ENCODE measurements at places on chromosomes 2 and 18. TPM values are rescaled to one million over a fixed set of nuclear protein-coding genes. Genes with fewer than 3 reads are reported as not detected.

DNA sequence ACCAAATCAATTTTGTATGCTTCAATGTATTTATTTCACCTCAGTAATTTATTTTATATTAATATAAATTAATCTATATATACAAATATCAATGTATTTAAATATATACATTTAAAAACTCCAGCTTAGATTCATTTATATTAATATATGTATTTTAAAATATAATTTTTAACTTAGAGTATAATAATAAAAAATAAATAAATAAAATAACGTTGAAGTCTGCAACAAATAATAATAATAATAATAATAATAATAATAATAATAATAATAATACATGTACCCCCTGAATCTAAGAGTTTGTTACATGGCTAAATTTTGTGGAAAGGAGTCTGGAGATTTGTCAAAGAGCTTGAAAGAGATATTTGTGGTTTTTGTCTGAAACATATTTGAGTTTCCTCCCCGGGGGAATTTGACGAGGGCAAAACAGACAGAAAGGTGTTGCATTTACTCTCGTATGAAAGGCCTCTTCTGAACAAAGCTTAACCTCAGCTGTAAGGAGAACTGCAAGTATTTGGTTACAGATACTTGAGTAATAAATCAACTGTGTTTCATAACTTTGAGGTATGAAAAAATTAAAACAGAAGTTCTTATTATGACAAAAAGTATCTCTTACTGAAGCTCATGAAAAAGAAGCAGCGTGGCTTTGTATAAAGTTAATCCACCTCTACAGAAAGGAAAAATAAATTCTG lies 93.4 kb downstream of the CDH19 start:
- DNase-seq = no peak

GRCh38 chr2:9809448-9810088 lies 33.7 kb upstream of the TAF1B start:
- no peak for DNase-seq

- no peak for DNase-seq
These were observed 45.4 kb upstream of the EHBP1 start for GRCh38 chr2:62660087-62660486.

- DNase-seq = no peak
These were observed 41.9 kb upstream of the TGIF1 start for GRCh38 chr18:3408107-3408506.

- DNase-seq = no peak
These were observed 62.1 kb downstream of the RMDN2 start for GRCh38 chr2:37987098-37987775.

- no peak for DNase-seq
These were observed 311.6 kb downstream of the IRS1 start for GRCh38 chr2:226488034-226488433.

DNA sequence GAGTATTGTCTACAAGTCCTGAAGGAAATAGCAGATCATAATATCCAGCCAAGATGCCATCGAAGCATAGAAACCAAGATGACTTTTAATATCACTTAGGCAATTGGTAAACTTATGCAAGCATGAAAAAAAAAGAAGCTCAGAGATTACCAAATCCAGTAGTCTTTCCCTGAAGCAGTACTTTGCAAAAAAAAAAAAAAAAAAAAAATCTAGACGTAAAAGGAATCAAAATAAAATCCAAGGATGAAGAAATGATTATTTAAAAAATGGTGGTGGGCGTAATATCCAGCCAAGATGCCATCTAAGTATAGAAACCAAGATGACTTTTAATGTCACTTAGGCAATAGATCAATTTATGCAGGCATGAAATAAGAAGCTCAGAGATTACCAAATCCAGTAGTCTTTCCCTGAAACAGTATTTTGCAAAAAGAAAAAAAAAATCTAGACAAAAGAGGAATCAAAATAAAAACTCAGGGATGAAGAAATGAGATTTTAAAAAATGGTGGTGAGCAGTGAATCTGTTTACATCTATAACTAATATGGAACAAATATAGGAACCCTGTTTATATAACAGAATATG lies 108.8 kb downstream of the GYPC start:
- no peak for DNase-seq

GRCh38 chr2:207885010-207885409 lies 115.3 kb upstream of the FZD5 start:
- no peak for DNase-seq

GRCh38 chr2:220188031-220188430 lies 560.6 kb downstream of the SLC4A3 start:
- no peak for DNase-seq

- DNase-seq = no peak
These were observed 223.1 kb upstream of the SP5 start for GRCh38 chr2:170492010-170492409.

- no peak for DNase-seq
These were observed 66.4 kb downstream of the COA5 start for GRCh38 chr2:98541906-98542305.

GRCh38 chr2:132902626-132903025 lies 232.6 kb upstream of the LYPD1 start:
- DNase-seq = no peak

DNA sequence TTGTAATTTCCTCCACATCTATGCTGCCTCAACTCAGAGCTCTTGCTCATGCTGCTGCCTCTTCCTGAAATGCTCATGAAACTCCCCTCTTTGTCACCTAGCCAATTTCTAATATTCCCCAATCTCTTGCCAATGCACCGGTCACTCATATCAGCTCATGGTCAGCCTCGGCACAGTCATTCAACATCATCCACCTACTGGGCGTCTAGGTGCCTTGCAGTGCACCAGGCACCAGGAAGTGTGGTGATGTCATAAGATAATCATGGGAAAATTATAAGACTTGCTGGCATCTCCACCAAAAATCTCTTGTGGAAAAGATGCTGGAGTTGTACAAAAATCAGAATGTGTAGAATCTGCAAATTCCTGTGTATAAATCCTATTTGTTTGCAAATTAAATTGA lies 52.6 kb upstream of the RAB27B start:
- DNase-seq = no peak

DNA sequence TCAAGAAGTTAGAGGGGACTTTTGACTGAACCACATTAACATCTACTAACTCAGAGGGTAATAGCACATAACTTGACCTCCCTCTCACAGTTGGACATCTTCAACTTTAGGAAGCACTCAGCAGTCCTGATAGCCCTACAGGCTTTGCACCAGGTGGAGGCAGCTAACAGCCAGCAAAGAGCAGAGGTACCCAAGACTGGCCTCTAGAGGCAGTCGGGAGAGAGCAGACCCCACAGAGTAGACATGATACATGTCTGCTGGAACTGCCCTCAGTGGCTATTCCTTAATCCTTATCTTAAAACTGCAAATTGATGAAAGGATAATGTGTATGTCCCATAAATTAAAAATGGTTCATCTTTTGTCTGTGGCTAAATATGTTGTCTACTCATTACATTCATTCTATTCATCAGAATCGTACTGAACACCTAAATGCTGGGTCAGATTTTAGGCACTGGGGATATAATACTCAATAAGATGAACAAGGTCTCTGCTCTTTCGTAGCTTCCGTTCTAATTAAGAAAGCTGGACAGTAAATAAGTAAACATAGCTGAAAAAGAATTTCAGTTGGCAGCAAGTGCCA lies 49.8 kb downstream of the CAB39 start:
- DNase-seq = no peak

GRCh38 chr2:240742602-240743095 lies 51.0 kb downstream of the AQP12A start:
- DNase-seq = no peak

GRCh38 chr18:36745219-36745975 lies 83.4 kb downstream of the TPGS2 start:
- DNase-seq = no peak

DNA sequence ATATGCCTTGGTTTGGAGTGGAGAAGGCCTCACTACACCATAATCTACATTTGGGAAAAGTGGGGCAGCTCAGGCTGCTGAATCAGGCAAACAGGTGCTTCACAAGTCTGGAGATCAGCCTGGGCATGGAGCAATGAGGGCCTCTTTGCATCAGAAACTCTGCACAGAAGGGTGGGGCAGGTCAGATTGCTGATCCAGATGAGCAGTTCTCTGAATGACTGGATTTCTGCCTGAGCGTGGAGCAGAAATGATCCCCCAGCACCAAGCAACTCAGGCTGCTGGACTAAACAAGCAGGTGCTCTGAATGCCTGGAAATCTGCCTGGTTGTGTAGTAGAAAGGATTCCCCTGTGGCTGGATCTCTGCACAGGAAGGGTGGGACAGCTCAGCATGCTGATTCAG lies 605.3 kb upstream of the ZNF804A start:
- no peak for DNase-seq

DNA sequence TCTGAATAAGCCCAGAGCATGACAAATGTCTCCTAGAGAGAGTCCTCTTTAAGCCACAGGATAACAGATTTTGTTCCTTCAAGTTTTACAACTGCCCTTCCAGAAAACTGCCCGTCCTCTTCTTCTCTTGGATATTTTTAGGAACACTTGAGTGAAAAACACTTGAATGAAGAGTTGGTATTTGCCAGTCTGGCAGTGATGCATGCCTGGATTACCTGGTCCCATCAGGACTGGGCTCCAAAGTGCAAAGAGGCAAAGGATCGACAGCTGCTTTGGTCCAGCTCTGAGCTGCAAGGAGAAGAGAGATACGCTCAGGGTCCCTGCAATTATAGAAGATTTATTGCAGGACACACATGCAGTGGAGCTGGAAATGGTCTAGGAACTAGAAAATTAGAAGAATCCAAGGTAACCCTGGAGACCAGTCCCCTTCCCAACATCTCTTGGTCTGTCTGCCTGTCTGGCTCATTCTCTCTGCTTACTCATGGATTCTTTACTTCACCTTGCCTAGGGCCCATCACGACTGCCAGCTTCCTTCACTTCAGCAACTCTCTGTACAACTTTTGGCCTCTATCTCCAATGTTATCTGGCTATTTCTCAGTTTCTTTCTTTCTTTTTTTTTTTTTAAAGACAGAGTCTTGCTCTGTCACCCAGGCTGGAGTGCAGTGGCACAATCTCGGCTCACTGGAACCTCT lies 112.1 kb upstream of the SIX2 start:
- DNase-seq = no peak

- DNase-seq = no peak
These were observed 587 bp downstream of the SUMO1 start for GRCh38 chr2:202237787-202238233.

DNA sequence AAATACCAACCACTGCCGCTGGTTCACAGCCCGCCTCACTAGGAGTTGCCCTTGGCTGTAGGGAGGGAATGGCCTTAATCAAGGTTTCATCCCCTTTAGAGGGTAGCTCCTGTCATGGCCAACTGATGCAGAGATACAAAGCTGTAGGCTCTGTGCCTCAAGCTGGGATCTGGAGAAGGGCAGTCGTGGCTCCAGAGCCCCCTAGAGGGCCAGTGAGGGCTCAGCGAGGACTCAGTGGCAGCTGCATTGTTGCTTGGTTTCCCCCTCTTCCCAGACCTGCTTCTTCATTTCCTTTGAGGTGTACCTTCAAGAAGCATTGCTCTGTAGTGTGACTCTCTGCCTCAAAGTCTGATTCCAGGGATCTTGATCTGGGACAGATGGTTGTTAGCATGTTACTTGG lies 302.1 kb downstream of the LPIN1 start:
- DNase-seq = no peak

ACTG2 gene
- 0.32 TPM for total RNA-seq

PAX3 gene
- not detected for total RNA-seq

CYP27C1 gene
- total RNA-seq = 0.10 TPM

SEPTIN10 gene
- total RNA-seq = 46.8 TPM

GAL3ST2 gene
- total RNA-seq = not detected

DNAJC5G gene
- 2.1 TPM for total RNA-seq

ICA1L gene
- total RNA-seq = 6.9 TPM

SERPINB13 gene
- total RNA-seq = not detected
